T-helper 2 cell treated with Interferon-gamma antibody and Interleukin-4, amounts not matched to agents 5 μg/mL and 100 μg/mL, for 36 hours (primary cell): ENCODE measurements at places on chromosomes 16 and 17.
A peak's percentile ranks its signal among the peaks of the same experiment; 100 is the strongest.

GRCh38 chr16:88616320-88616719, 22.1 kb upstream of the IL17C start:
- DNase-seq, result no peak

GRCh38 chr17:61360318-61360943, 39.2 kb upstream of the TBX2 start:
- DNase-seq, result no peak

GRCh38 chr16:30494709-30495108, 22.2 kb downstream of the ITGAL start:
- DNase-seq, result no peak

- no peak for DNase-seq
Measured at GRCh38 chr16:77213542-77214106, 14.4 kb downstream of the SYCE1L start.

- DNase-seq, result no peak
Measured at GRCh38 chr16:16030449-16030848, 81.0 kb downstream of the ABCC1 start.

DNA sequence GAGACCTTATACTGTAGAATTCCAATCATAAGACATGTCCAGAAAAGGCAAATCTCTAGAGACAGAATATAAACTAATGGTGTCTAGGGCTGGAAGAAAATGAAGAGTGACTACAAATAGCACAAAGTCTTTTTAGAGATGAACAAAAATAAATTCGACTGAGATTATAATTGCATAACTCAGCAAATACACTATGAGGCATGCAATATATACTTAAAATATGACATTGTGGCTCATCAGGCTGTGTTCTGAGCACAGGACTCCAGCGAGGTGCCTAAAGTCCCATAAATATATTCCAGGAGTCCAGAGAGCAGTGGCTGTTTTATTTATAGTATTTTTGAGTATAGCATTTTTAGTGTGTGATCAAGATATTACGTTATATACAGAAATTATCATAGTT, 13.1 kb upstream of the ZNF267 start:
- DNase-seq, result no peak

DNA sequence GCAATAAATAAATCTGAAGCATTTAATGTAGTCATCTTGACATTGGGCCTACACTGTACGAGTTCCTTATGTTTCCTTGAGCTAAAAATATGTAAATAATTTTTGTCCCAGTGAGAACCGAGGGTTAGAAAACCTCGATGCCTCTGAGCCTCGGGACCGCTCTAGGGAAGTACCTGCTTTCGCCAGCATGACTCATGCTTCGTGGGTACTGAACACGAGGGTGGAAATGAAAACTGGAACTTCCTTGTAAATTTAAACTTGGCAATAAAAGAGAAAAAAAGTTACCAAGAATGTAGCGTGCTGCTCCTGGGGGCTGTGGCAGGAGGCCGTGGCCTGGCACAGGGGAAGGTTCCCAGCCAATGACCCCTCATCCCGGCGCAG, 74.1 kb downstream of the SOCS1 start:
- DNase-seq, result peak; percentile 49

GRCh38 chr17:42337442-42337841, 49.1 kb downstream of the STAT5A start:
- DNase-seq, result peak; percentile 86

DNA sequence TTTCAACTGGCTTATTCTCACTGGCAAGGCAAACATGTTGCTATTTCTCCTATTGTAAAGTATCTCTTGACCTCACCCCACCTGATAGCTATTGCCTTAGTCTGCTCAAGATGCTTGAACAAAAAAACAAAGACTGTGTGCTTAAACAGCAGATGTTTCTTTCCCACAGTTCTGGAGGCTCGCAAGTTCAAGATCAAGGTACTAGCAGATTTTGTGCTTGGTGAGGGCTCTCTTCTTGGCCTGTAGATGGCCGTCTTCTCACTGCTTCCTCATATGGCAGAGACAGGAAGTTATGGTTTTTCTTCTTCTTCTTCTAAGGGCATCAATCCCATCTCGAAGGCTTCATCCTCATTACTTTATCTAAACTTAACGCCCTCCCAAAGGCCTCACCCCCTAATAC, 109.7 kb upstream of the CLEC3A start:
- no peak for DNase-seq

GRCh38 chr17:33302394-33302793, 9.3 kb upstream of the ASIC2 start:
- DNase-seq, result no peak

- peak; percentile 32 for DNase-seq
Measured at GRCh38 chr16:2919511-2920255, 8.0 kb downstream of the FLYWCH1 start.

DNA sequence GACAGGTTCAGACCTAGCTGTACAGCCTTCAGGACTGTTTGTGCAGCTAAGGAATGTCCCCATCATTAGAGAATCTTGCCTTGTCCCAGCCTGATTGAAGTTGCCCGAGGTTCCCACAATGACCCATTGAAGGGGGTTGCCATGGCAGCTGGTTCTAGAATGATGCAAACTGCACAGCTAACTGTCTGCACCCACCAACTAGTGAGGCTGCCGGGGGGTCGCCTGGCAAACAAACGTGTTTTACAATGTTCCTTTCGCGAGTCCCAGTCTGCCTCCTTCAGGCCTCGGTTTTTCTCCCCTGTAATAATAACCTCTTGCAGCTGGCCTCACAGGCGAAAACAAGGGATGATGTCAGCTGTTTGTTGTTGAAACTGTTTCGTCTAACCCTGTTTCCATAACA, 5.5 kb downstream of the C16orf96 start:
- no peak for DNase-seq

DNA sequence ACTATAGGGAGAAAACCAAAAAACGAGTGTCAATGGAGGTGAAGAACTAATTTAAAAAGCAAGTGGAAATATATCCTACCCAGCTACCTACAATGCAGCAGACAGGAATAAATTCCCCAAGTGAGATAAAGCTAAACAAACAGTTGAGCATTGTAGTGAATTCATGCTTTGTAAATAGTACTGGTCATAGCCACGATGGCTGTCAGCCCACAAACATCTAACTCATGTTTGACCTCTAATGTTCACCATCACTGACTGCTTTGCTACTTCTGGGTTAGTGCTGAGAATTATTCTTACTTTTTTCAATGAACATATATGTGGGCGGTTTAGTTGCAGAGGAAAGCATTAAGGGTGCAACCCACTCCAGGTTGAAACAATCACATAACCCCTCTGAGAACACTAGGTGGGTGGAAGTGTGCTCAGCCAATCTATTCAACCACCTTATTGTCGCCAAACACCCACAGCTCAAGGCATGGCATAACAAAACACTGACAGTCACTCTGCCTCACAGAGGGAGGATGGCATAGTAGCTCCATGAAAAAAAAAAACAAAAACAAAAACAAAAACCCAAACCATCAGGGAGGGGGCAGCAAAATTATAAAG, 264.1 kb downstream of the ZFHX3 start:
- DNase-seq, result no peak

DNA sequence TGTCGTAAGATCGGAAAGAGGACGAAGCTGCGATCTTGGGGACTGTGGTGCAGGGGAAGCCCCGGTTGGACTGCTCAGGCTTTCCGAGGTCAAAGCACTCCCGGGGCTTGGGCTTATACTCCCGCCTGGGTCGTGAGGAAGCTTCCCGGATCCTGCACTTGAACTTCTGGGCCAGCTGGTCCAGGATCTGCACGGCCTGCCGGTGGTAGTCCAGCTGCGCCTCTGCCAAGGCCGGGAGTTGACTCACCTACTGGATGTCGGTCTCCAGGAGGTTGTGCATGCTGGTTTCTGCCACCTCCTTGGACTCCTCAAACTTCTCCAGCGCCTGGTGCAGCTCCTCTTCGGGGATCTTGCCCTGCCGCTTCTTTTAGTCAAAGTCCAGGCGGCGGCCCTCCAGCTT, 99.2 kb downstream of the KPNA2 start:
- no peak for DNase-seq

DNA sequence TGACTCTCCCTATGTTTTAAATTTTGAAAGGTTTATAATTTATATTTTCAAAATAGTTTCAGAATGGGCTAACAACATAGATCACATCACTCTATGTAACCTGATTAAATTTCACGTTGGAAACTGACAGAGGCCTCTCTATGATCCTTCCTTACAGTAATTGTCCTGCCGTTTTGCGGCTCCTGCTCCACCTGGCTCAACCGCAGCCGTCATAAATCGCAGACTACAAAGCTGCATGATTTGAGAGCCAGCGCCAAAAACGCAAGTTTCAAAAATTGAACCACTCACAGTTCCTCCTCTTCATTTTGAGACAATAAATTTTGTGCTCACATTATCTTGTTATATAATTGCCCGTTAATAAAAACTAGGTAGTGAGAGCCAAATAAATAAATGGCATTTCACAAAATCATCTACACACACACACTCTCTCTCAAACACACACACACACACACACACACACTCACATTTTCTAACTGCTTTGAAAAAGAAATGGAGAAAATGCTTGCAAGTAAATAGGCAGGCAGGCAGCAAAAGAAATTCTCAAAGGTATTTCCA, 263.1 kb upstream of the PSMD7 start:
- no peak for DNase-seq

- peak; percentile 58 for DNase-seq
Measured at GRCh38 chr17:4708436-4708835, 2.0 kb upstream of the ARRB2 start.

GRCh38 chr17:11940904-11941303, 56.4 kb downstream of the ZNF18 start:
- DNase-seq, result no peak
